ENCODE measurements at places on chromosomes 7 and 10.

DNA sequence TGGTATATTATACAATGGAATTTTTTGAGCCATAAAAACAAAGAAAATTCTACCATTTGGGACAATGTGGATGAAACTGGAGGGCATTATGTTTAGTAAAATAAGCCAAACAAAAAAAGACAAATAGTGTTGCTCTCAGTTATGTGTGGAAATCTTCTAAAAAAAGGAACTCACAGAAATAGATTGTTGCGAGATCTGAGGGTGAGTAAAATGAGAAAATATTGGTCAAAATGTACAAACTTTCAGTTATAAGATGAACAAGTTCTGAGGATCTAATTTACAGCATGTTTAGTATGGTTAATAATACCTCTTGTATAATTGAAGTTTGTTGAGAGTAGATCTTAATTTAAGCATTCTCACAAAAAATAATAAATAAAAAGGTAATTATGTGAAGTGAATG is 291.2 kb downstream of the KIF20B start:
- no peak for DNase-seq

DNA sequence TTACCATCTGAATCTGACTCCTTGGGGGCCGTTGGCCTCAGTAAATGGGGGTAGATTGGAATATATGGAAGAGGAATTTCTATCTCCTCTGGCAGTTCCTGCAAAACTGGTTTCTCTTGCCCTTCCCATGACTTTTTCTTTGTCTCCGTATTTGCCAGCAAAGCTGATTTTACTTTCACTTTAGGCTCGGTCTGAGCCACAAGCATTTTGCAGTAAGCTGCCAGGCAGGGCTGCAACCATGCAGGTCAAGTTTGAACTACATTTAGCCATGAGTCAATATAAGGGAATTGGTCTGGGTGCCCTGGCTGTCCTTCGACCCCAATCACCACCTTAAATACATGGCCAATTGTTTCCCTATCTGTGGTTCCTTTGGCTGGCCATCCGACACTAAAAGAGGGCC is 104.3 kb downstream of the TRIM24 start:
- DNase-seq: no peak

DNA sequence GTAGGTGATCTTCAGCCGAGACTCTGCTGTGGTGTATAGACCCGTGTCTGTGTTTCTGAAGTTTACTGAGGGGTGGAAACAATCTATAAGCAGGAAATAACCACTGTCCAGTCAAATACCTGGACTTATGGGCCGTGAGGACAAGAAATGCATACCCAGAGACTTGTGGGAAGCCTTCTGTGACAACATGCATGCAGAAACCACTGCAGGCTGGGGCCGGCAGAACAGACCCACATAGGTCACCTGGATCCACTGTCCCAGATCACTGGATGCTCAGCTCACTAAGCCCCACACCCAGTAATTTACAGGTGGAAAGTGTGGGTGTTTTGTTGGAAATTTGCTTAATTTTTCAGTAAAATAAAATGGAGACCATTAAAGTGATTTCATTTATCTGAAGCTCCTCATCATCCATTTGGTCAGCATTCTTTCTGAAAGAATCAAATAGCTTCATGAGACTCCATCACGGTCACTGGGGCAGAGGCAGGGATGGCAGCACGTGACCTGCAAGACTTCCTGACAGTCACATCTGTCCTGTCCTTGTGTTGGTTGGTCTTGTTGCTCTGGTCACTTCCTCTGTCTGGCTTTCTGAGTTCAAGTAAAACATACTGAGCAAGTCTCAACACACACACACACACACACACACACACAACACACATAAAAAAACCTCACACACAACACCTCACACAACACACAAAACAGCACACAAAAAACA is 108.3 kb downstream of the TNS3 start:
- no peak for DNase-seq

DNA sequence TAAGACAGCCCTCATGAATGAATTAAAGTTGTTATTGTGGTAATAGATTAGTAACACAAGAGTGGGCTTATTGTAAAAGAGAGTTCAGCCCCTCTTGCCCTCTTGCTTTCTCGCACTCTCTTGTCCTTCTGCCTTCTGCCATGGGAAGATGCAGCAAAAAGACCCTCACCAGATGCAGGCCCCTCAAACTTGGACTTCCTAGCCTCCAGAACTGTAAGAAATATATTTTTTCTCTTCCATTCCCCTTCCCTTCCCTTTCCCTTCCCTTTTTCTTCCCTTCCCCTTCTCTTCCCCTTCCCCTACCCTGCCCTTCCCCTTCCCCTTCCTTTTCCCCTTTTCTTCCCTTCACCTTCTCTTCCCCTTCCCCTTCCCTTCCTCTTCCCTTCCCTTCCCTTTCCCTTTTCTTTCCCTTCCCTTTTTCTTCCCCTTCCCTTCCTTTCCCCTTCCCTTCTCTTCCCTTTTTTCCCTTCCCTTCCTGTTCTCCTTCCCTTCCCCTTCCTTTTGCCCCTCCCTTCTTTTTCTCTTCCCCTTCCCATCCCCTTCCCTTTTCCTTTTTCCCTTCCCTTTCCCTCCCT is 55.6 kb upstream of the TMEM248 start:
- no peak for DNase-seq

DNA sequence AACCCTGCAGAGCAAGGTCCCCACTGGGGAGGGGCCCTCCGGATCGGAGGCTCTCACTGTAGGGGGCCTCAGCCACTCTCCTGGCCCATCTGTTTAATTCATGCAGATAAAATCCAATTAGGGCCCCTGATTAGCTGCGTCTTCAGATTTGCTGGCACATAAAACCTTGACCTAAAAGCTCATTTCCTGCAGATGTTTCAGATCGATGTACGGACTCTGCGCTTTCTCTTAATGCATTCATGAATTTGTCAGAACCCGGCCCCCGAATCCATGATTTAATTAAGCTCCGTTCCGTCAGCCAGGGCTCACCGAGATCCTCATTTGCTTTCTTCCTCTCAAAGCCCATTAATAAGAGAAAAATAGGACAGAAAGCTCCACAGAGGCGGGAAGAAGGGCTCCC is 40.0 kb upstream of the FOXL3 start:
- DNase-seq: no peak

DNA sequence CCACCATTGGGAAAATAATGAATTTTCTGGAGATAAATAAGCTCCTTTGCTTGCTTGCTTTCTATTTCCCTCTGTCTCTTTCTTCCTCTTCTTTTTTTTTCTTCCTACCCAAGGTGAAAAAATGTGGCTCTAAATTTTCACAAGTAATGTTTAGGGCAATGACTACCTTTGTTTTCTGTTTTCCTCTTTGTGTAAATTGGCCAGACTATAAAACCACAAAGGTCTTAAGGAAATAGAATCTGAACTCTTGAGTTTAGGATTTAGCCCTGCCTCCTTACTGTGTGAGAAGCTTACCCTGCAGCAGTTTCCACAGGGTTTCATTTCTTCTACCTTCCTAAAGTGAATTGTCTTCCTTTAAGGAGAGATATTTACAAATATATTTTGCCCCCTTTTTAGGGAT is 330.4 kb downstream of the ARL4A start:
- no peak for DNase-seq

DNA sequence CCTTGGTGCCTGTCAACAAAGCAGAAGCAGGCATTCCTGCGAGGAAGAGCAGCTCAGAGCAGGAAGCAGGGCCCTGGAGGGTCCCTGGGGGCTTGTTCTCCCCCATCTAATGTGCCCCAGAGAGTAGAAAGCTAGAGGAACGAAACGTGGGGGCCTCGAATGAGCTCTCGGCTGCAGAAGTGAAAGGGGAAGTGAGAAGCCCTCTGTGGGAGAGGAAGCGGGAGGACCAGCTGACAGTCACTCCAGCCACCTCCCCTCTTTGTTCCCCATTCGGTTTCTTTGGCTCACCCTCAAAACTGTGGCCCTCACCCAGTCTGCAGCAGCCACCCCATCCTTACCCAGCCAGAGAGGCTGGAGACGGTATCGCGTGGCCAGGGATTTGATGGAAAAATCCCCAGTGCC is 25.0 kb downstream of the C10orf105 start:
- DNase-seq: no peak

- no peak for DNase-seq
Observed at GRCh38 chr10:43945094-43945730, 296.5 kb upstream of the ZNF32 start.

DNA sequence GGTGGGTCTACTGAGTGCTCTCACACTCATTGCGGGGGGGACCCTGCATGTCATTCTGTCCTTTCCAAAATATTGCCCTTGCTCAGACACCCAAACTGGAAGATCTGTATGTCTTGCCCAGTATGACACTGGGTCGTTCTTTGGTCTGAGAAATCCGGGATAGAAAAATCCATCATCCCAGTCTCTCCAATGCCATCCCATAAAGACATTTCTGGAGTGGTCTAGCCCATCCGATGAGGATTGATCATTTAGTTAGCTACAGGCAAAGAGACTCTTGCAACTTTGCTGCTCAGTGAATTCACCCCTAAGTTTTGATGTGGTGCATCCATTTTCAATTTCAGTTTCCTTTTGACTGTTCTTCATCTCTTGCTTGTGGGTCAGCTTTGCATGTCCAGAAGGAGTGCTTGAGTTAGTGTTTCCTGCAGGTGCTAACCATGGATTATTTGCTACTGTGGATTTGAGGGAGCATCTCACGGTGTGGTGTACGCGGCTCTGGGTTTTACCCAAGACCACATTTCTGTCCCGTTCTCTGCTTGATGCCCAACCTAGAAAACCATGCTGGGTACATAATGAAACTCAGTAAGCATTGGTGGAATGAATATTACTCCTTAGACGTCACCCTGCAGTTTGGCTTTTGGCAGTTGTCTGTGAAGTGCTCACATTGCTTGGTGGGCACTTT is 247.0 kb upstream of the MKI67 start:
- DNase-seq: no peak

- DNase-seq: no peak
Observed at GRCh38 chr10:61606959-61607907, 55.5 kb upstream of the CABCOCO1 start.

DNA sequence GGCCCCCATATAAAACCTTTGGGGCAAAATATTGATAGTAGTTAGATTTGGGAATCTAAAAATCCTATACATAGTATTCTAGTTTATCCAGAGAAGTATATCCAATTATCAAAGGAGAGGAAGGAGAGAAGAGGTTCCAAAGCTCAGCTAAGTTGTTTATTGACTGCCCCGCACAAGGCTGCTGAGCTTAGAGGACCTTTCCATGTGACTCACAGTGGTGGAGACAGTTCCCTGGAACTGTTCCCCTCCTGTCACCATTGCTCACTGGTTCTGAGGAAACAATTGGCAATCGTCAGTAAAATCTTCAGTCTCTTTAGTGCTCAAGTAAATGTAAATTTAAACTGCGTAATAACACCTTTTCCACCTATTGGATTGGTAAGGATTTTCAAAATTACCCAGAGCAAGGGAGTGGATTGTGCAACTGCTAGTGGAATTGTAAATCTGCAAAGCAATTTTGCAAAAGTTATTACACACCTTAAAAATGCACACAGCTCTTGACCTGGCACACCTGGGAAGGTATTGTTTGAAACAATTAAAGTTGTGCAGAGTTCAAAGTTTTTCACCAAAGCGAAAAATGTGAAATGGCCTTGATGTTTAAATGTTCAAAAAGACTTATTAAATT is 63.1 kb downstream of the EEPD1 start:
- no peak for DNase-seq

DNA sequence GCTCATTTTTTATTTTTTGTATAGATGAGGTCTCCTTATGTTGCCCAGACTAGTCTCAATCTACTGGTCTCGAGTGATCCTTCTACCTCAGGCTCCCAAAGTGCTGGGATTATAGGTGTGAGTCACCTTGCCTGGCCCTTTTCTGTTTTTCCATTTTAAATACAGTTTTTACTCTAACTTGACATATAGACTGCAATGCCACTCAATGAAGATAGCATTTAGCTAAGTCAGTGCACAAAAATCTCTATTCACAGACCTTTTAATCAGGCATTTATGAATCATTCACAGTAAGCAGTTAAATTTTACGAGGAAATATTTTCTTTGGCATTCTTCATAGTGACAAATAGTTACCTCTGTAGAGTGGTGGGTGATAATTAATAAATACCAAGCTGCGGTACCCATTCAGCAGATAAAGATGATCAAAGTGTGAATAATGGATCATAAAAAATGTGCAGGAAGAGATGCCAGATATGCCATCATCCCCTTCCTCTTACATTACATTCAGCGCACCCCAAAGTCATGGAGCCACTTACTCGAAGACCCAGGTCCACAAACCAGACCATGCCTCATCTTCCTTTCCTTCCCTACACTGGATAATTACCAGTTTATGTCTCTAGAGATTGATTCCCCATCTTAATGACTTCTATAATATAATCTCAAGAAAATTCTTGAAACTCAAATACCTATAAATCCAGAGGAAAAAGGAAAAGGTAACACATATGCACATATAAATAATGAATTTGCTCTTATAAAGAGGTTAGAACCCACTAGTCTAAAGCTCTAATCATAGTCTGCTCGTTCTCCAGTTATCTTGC is 56.0 kb downstream of the UBE2H start:
- no peak for DNase-seq

DNA sequence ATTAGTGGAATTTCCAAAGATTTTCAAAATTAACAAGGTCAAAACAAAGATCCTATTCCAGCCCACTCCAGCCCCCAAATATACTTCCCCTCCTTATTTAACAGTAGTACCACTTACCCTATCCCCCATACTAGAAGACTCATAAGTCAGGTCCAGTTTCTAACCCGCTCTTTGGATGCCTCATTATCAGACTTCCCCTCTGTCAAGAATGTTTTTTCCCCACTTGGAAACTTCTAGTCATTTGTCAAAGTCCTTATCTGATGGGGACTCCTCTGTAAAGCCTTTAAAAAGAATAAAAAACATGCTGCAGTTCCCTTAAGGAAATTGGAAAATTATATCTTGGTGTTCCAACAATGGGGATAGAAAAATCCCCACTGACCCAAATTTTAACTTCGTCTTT is 70.1 kb downstream of the IMMP2L start:
- no peak for DNase-seq

- DNase-seq: no peak
Observed at GRCh38 chr7:38321515-38321944, 48.1 kb upstream of the TARP start.

DNA sequence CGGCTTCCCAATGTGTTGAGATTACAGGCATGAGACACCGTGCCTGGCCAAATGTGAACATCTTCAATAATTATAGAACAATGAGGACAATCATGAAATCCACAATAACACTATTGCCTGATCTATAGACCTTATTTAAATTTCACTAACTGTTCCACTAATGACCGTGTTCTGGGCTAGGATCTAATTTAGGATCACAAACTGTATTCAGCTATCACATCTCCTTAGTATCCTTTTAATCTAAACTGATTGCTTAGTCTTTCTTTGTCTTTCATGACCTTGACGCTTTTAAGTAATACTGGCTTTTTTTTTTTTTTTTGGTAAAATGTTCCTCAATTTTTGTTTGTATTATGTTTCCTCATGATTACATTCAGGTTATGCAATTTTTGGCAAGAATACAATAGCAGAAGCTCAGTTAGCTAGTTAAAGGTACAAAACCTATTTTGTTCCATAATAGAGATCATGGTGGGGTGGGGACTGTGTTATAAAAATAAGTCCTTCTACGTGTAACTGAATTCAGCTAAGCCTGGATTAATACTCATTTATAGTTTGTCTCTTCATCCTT is 158.4 kb downstream of the AOAH start:
- DNase-seq: no peak
